ENCODE measurements at places on chromosomes 12 and 14. TPM values are rescaled to one million over a fixed set of nuclear protein-coding genes. Genes with fewer than 3 reads are reported as not detected.

DNA sequence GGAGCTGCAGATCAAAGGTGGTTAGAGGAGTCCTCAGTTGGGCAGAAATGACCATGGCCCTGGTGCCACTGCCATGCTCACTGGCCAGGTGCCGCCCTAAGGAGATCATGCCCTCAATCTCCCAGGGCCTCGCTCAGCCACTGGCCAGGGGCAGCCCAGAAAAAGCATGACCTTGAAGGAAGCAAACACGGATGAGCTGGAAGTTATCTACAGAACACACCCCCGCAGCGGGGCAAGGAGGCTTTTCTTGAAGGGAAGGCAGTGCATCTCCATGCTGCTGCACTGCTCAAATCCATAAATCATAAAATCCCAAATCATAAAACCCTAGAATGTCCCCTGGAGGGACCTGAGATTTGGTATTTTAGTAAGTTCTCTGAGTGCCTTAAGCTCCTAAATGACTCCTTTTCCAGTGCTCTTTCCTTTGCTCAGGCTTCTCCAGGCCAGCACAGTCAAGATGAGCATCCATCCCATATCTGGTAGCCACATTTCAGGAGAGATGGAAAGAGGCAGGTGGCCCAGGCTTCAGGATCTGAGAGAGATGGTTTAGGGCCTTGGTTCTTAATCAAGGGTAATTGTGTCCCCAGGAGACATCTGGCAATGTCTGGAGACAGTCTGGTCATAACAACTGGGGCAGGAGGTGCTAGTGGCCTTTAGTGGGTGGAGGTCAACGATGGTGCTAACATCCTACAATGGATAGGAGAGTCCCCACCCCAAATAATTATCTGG is 217.3 kb downstream of the RBM19 start:
- no peak for DNase-seq

- no peak for DNase-seq
These were observed 148.3 kb downstream of the CRADD start for GRCh38 chr12:93825501-93825888.

Gene BEGAIN
- 1.5 TPM for total RNA-seq

Gene FAM90A1
- 0.30 TPM for total RNA-seq
